ENCODE measurements at places on chromosomes 7 and 10.
A peak's percentile ranks its signal among the peaks of the same experiment; 100 is the strongest.

DNA sequence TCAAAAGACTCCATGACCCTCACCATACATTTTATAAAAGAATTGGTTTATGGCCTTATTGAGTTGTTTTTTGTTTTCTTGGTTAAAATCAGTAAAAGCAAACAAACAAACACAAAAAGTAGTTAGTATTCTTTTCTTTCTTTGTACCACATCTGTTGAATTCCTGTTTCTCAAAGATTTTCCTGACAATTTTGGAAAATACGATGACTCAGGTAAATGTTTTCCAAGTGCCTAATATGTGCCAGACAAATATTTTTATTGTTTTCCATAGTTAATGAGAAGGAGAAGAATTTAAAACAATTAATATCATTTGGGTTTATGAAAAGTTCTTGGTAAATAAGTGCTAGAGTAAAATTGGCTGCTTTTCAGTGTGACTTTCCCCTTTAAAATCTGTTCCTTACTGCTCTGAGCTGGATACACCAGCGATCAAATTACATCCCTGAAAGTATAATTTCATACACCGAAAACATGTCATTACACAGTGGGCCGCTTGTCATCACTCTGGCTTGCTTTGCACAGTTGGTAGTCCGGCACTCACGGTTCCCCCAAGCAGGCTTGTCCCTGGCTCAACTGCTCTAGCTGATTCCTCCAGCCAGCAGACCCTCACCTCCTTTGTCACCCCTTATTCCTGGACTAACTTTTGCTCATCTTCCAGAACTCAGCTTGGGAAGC is 80.5 kb downstream of the TBXAS1 start:
- no peak for DNase-seq

GRCh38 chr10:28219251-28219650 is 83.6 kb downstream of the MPP7 start:
- DNase-seq: no peak

DNA sequence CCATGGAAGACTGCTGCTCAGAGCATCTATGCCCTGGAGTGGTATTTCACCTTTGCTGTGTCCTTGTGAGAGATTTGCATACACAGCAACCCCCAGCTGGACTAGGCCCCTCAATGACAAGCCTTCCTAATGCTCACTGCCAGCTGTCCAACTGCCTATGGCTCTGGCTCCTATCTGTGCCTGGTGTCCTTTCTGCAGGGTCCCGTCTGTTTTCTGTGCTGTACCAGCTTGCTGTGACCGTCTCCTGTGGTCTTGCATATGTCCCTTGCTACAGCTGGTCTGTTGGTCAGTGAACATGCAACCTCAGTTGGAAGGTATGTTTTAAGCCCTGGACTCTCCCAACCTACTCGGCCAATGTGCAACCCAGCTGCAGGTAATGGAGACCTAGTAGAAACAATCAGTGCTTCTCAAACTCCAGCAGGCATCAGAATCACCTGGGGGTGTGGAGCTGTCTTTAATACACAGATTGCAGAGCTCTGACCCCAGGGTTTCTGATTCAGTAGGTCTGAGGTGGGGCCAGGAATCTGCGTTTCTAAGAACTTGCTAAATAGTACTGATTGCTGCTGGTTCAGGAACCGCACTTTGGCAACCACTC is 306.4 kb upstream of the ZNF32 start:
- DNase-seq: no peak

GRCh38 chr10:2076528-2076927 is 339.2 kb upstream of the ADARB2 start:
- no peak for DNase-seq

DNA sequence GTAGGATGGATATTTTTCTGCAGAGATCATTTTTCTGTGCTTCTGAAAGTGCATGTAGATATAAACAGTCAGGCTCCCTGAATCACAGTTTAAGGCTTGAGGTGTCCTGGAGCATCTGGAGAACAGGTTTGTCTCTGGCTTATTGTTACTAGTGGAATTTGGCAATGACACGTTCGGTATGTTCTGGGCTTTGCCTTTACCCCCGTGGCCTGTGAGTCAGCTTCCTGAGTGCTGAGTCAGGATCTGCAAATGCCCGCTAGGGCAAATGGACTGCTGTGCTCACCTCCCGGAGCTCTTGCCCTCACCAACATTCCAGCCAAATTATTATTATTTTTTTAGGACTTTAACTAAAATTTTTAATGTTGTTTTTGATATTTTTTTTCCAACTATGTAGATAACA is 192.5 kb upstream of the PRSS1 start:
- DNase-seq: peak; percentile 3

- DNase-seq: no peak
Observed at GRCh38 chr10:29486433-29486832, 148.3 kb downstream of the SVIL start.

DNA sequence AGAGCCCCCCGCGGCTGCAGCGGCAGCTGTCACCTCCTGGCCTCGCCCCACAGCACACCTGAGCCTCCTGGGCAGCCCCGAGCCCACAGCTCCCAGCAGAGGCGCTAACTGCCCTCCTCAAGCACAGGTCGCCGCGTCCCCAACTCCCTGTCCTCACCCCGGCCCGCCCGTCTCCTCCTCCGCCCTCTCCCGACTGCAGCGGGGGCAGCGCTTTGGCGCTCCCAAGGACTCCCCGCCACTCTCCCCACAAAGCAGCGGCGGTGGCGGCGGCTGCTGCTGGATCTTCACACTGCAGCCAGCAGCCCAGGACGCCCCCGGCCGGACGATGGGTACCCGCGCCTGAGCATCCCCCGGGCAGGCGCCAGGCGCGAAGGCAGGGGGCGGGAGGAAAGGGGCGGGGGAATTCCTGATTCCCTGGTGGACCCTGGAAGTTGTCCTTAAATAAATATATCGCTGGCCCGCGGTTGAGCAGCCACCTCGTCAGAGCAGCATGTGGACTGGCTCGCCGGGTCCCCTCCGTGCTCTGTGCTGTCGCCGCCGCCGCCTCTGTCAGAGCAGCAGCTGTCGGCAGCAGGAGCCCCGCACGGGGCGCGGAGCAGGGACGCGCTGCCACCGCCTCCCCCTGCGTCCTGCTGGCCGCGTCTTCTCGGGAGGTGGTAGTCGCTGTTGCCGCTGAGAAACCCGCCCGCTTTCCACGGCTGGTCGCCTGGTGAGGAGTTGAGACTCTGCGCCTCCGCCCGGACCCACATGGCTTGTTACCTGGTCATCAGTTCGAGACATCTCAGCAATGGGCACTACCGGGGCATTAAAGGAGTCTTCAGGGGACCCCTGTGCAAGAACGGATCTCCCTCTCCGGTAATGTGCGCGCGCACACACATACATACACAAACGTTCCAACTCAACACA is at the start of gene ZNF804B:
ZNF804B (plus strand) TSS at position 471 of the 906 bp plus-strand sequence; CDS start at position 748, 277 bp downstream.
- DNase-seq: no peak

- DNase-seq: no peak
Observed at GRCh38 chr10:108836362-108836761, 1086.9 kb downstream of the XPNPEP1 start.

DNA sequence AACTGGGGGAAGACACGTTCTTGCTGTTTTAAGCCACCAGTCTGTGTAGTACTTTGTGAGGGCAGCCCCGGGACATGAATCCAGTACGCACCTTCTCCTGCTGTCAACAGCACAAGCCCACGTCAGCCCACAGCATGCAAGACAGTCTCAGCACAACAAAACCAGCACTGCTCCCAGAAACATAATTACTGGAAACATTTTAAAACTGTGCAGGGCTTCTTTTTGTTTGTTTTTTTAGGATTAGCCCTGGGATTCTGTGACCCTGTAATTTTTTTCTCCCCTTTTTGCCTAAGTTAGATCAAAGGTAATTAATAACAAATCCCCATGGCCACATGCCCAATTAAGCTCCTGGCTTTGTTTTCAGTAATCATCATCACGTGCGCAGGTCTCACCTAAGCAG is 87.5 kb downstream of the VOPP1 start:
- DNase-seq: no peak

- DNase-seq: no peak
Observed at GRCh38 chr7:66296-66695, 126.1 kb upstream of the FAM20C start.

DNA sequence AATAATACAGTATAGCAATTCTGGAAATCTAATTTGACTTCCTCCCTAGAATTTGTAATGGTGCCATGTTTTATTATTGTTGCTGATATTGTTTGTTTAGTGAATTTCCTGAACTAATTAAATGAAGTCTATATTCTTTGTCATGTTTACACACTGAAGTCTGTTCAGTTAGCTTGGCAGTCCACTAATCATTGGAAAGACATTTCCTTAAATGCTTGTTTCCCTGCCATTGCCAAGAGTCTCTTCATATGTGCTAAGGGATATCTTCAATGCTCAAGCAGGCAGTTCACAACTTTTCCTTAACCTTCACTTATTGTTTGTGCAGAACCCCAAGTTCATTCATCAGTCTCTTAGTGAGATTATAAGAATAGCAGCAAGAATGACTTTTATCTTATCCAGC is 755.3 kb downstream of the INHBA start:
- no peak for DNase-seq

DNA sequence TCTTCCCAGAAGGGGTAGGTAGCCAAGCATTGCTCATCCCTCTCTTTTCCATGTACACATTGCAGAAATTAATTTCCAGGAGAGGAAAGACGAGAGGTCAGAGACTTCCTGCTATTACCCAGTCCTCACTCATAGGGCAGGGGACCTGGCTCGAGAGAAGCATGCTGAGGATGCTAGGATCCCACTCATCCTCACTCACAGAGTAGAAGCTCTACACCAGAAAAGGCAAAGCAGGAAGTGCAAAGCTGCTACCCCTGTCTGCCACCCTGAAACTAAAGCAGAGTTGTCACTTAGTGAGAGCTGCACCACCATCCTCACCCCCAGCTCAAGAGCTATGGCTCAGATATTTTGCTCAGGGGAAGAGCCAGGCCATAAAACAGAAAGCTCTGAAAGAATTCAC is 9.9 kb downstream of the OR9A2 start:
- DNase-seq: no peak

DNA sequence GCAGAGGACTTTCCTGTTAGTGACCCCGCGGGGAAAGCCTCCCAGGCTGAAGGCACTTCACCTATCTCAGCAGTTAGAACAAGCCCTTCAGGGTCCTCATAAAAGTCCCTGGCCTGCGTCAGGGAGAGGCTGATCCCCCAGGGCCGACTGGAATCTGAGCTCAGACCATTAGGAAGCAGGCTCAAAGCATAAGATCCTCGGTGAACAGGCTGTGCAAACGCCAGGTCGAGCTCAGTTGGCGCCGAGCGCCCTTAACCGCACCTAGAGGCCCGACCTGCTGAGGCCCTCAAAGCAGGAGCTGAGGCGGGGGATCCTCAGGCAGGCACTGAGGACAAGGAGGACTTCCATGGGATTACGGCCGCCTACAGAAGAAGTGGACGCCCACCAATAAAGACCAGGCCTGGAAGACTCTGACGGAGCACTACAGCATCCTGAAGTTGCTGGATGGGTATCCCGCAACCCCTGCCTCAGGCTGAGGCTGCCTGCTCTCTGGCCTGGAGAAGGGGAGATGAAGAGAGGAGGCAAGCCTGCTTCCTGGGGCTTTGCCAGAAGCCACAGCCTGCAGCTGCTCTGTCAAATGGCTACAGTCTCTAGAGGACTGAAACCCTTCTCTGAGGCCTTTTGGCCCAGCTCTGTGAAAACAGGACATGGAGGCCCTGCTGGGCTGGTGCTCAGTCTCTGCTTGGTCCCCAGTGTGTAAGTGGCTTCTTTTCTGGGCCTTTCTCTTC is 29.9 kb downstream of the LIPJ start:
- DNase-seq: no peak

GRCh38 chr10:24958091-24958720 is 5.8 kb upstream of the PRTFDC1 start:
- DNase-seq: no peak

- no peak for DNase-seq
Observed at GRCh38 chr10:89314676-89315075, 12.8 kb downstream of the IFIT2 start.
